Kidney capillary endothelial cell (primary cell): ENCODE measurements at places on chromosomes 2 and 18.
A peak's percentile ranks its signal among the peaks of the same experiment; 100 is the strongest.

DNA sequence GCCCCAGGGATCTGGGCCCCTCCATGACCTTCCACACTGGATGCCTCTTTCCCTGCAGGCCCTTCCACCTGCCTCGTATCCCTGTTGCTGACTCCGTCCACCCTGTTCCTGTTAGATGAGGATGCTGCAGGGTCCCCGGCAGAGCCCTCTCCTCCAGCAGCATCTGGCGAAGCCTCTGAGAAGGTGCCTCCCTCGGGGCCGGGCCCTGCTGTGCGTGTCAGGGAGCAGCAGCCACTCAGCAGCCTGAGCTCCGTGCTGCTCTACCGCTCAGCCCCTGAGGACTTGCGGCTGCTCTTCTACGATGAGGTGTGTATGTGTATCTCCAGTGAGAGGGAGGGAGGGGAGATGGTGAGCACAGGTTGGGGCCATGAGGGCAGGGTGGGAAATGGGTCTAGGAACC, 12.4 kb upstream of the SLC4A3 start:
- DNase-seq = no peak

GRCh38 chr18:250685-251084, 17.2 kb downstream of the THOC1 start:
- DNase-seq = no peak

DNA sequence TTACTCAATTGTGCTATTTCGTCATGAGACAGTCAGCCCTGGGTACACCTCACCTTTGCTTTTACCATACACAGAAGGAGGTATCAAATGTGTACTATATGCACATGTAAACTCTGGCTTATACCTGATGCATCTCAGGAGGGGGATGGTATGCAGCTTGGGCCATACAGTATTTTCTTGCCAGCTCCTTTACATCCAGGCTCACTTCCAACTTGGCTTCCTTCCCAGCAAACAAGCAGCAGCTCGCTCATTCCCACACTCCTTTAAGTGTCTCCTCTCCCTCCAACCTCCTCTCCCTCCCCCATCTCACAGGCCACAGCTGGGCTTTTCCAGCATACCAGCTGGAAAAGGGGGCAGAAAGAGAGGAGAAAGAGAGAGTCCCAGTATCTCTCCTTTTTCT, 9.6 kb downstream of the MARCHF4 start:
- DNase-seq = no peak

- DNase-seq = no peak
Observed at GRCh38 chr2:71516253-71516888, 63.0 kb downstream of the DYSF start.

- DNase-seq = no peak
Observed at GRCh38 chr2:1584051-1584531, 160.2 kb downstream of the PXDN start.

DNA sequence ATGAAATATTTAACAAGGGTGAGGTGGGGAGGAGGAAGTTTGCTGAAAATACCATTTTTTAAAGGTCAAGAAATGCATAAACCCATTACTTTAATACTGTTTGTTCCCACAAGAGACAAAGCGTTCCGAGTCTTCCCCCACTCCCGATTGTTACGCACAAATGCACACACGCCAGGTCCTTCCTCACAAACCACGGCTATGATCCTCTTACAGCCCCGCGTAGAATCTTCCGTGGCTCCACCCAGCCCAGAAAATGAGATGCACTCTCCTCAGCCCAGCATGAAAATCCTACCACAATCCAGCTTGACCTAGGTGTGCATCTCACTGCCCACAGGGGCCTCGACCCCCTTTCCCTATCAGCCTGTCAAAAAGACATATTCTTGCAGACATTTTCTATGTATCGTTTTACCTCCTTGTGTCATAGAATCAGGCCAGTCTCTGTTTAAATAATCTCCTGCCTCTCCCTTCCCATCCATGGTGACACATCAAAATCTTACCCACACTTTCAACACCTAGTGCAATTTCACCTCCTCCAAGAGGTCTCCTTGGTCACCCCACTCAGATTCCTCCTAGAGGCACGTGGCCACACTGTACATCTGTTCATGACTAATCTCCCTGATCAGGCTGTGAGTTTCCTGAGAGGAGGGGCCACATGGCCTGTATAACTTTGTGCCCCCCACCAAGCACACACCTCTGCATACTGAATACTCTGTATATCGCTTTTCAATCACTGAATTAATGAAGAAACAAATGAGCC, 491.0 kb upstream of the KLHL29 start:
- DNase-seq = no peak

DNA sequence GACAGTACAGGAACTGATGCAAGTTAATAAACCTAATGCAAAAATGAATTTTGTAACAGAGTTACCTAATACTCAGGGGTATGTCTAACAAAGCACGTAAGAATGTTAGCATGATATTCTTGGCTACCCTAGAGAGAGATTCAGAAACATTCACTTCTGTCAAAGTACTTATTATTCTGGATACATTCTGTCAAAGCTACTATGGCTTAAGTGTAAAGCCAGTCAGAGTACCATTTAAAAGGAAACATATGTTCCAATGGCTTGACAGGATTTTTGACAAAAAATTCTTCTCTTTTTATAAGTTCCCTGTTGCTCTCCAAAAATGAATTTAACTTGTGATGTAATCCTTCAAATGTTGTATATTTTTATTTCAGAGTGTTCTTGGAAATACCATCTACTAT, 85.5 kb downstream of the PIGN start:
- no peak for DNase-seq

- no peak for DNase-seq
Observed at GRCh38 chr2:148794558-148794957, 80.5 kb upstream of the KIF5C start.

DNA sequence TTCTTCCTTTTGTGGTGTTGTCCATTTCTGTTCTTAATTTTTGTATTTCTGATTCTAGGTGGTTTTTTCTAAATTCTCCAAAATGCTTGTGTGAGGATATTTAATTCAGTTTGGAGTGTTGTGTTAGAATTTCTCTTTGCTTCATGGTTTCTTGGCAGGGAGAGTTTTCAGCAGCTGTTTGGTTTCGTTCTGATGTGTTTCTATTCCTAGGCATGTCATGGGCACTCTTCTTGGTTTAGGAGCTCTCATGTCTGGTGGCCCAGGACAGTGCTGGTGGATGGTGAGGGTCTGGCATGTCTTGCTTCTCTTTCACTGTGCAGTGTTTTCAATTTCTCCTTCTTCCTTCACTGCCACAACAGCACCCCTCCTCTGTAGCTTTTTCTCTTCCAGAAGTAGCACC, 52.9 kb downstream of the OSBPL6 start:
- DNase-seq = no peak

GRCh38 chr2:10983711-10984110, 72.0 kb downstream of the KCNF1 start:
- no peak for DNase-seq

- DNase-seq = no peak
Observed at GRCh38 chr2:15899751-15900493, 40.4 kb upstream of the MYCN start.

GRCh38 chr2:727071-727470, 49.9 kb upstream of the TMEM18 start:
- DNase-seq = no peak

GRCh38 chr2:218081695-218082094, 12.6 kb downstream of the RUFY4 start:
- no peak for DNase-seq

DNA sequence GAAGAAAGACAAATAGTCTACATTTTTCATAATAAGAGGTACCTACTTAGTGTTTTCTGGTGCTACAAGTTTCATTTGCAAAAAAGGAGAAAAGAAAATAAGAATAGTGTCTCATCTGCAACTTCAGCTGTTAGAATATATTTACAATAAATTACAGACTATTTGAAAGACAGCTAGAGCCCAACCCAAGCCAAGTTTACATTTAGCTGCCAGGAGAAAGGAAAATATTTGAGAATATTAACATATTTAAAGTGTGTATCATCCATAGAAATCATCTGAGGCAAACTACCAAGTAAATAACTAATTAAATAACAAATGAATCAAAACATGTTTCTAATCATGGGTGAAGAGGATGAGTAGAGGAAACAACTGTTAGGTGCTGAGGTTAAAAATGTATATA, 209.2 kb upstream of the ZSWIM2 start:
- no peak for DNase-seq

DNA sequence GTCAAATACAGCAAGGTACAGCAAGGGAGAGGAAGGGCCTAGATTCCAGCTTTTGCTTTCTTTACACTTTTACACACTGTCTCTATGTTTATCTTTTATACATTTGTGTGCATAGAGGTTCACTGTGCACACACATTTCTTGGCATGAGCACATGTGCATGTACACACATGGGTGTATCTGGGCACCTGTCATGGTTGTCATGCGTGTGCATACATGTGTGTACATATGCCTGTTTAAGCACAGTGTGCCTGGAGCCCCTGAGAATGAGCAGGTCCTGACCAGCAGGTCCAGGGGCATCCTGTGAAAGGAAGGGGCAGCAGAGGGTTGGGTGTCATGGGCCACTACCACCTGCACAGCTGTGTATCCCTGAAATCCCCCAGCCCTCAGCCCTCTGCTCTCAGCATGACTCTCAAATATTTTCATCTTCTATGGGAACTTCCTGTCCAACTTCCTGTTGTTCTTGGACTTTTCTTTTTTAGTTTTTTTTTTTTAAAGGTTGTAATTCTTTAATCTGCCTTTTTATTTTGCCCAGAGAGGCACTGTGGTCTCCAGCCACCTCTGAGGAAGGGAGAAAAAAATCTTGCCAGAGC, 97.0 kb upstream of the EPAS1 start:
- DNase-seq = peak; percentile 3

DNA sequence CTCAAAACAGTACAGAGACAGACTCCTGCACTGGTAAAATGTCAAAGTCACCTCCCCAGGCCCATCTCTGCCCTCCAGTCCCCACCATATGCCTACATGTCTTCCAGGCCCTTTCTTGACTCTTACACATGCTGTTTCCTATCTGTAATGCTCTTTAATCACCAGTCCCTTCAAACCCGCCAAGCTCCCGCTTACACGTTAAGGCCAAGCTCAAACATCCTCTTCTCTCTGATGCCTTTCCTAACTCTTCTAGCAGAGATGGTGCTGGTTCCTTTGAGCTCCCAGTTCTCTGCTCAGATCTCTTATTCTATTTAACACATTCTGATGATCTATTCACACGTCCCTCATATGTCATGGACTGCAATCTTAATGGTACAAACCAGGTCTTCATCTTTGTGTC, 5.0 kb downstream of the EVA1A start:
- no peak for DNase-seq

DNA sequence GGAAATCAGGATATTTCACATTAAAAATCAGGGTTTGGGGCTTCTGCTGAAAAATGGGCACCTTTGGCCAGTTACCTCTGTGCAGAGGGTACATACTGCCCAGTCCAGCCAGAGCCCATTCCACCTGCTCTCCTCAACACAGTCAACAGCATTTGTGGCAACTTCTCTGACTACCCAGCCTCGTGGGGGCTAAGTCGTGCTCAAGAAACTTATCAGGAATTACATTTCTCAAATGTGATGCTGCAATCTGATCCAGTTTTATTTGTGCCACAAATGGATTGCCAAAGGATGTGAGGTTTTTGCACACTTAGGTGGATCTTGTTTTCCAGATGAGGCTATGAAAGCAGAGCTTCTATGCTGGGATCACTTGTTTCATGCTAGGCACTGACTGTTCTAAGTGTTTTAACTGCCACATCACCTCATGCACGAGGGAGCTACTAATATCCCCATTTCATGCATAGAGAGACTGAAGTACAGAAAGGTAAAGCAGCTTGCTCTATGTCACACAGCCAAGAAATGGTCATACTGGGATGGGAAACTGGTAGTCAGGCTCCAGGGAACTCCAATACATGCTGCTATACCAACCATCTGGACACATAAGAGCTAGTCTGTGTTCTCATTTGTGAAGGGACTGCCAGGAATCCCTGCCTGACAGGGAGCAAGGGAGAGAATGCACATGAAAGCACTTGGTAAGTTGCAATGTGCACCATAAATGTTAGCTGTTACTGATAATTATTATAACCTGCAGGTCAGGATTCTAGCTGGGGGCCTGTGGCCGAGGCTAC, 89.0 kb upstream of the HK2 start:
- no peak for DNase-seq

- DNase-seq = no peak
Observed at GRCh38 chr2:189521699-189522434, 58.7 kb downstream of the SLC40A1 start.

DNA sequence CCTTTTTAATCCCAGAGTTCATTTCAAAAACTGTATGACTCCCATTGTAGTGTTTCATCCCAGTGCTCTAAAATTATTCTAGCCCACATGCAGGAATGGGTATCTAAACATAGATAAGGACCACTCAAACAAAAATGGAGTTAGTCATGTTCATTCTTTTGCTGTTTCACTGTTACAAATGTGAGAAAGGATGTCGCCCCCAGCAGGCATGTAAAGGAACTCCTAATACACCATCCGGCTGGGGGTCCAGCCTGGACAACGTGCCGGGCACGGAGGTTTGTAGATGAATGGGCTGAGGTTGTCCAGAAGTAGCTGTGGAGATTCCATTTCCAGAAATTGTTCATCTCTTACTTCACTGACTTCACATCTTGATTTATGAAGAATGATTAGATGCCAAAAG, 101.9 kb upstream of the RAB12 start:
- DNase-seq = peak; percentile 16

GRCh38 chr2:105843476-105844374, 99.0 kb downstream of the NCK2 start:
- DNase-seq = no peak

DNA sequence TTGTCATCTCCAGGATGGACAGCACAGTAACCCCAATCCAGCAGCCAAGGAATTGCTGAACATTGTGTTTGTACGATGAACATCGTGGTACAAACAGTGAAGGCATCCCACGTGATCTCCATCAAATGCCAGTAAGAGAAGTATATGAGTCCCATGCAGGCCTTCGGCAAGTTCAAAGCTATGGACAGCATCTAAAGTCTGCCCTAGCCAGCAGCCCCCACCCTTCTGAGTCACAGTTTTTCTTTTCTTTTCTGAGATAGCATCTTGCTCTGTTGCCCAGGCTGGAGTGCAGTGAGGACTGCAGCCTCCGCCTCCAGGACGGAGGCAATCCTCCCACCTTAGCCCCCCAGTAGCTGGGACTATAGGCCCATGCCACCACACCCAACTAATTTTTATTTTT, 71.0 kb upstream of the SRD5A2 start:
- DNase-seq = no peak

GRCh38 chr2:45184606-45185005, 175.4 kb upstream of the SIX2 start:
- DNase-seq = no peak

- DNase-seq = no peak
Observed at GRCh38 chr2:215870986-215871385, 142.4 kb downstream of the MREG start.

GRCh38 chr2:105143467-105144151, 97.9 kb upstream of the GPR45 start:
- no peak for DNase-seq

DNA sequence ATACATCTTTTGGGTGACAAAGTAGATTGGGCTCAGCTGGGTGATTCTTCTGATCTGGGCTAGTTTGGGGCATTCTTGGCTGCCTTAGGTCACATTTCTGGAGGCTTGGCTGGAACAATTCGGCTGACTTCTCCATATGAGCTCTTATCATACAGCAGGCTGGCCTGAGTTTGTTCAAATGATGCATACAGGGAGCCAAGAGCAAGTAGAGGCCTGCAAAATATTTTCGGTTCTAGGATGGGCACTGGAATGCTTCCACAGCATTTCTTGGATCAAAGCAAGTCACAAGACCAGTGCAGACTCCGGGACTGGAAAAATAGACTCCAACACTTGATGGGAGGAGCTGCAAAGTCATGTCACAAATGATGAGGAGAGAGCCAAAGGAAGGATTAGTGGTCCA, 98.4 kb downstream of the SCG2 start:
- no peak for DNase-seq

GRCh38 chr2:102012061-102012614, 20.4 kb downstream of the IL1R2 start:
- no peak for DNase-seq
